ENCODE measurements at places on chromosomes 4 and X. TPM values are rescaled to one million over a fixed set of nuclear protein-coding genes. Genes with fewer than 3 reads are reported as not detected.

The LUZP4 gene
- total RNA-seq, result not detected

The FTHL17 gene
- total RNA-seq, result not detected

The TSPAN6 gene
- total RNA-seq, result 115 TPM

The DMD gene
- 61.6 TPM for total RNA-seq

The SPARCL1 gene
- 400 TPM for total RNA-seq

The HTR2C gene
- total RNA-seq, result 0.75 TPM

The TIMM17B gene
- 50.6 TPM for total RNA-seq

The AIMP1 gene
- 58.3 TPM for total RNA-seq

The TCEAL6 gene
- total RNA-seq, result 1.4 TPM

The ATRX gene
- total RNA-seq, result 105 TPM

The NUDT10 gene
- 4.6 TPM for total RNA-seq

The HSFX3 gene
- total RNA-seq, result not detected
